Memory B cell (primary cell): ENCODE measurements at places on chromosomes 3 and 15.

DNA sequence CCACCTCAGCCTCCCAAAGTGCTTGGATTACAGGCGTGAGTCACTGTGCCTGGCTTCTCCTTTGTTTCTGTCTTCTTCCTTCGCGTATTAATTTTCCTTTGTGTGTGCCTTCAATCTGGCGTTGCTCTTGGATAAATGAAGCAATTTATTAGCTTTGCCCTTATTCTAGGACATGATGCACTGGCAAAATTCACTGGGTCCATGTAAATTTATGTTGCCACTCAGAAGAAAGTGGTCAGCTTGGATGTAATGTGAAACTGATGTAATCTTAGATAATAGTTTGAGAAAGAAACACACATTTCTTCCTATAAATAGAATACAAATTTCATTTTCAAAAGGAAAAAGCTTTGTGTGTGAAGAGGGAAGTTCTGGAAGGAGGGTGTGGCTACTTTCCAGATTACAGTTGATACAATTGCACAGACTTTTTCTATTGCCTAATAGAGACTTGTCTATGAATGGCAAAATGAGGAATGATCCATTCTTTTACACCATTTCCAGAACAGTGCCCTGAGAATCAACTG, 23.3 kb upstream of the ATP1B3 start:
- no peak for DNase-seq
- no peak overlapping the region for H3K4me3 ChIP-seq
- H3K27ac ChIP-seq, result no peak overlapping the region
- peaks cover 3% of the 10 kb centered on the region for H3K36me3 ChIP-seq

DNA sequence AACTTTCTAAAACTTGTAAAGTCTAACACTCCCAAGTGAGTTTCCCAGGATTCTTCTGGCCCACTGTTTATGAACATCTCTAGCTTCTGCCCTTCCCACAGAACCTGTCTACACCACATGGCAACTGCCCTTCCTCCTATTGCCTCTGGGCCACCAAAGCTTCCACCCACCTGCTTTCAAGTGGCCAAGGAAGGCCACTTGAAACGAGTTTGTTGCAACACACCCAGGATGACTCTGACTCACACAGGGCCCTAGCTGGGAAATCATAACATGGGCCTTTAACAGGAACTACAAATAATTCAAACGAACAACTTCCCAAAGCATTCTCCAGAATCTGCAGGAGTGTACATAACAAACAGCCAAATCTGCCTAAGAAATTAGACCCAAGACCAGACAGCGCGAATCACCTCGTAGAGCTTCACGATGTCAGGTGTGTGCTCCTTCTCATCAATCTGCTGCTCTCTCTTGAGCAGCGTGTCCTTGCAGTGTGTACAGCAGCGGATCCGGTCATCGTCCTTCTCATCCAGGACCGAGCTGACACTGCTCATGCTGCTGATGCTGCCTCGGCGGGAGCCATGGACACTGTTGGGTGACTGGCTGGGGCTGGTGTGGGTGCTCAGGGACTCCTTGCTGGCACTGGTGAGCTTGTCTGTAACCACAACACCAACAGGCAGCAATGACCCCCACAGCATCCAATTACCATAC, 16.8 kb downstream of the RBSN start:
- H3K4me1 ChIP-seq, result no peaks in the 10 kb centered on the region
- no peak for DNase-seq
- H3K4me3 ChIP-seq, result no peak overlapping the region
- H3K27ac ChIP-seq, result no peak overlapping the region
- H3K36me3 ChIP-seq, result peaks cover 48% of the 10 kb centered on the region

DNA sequence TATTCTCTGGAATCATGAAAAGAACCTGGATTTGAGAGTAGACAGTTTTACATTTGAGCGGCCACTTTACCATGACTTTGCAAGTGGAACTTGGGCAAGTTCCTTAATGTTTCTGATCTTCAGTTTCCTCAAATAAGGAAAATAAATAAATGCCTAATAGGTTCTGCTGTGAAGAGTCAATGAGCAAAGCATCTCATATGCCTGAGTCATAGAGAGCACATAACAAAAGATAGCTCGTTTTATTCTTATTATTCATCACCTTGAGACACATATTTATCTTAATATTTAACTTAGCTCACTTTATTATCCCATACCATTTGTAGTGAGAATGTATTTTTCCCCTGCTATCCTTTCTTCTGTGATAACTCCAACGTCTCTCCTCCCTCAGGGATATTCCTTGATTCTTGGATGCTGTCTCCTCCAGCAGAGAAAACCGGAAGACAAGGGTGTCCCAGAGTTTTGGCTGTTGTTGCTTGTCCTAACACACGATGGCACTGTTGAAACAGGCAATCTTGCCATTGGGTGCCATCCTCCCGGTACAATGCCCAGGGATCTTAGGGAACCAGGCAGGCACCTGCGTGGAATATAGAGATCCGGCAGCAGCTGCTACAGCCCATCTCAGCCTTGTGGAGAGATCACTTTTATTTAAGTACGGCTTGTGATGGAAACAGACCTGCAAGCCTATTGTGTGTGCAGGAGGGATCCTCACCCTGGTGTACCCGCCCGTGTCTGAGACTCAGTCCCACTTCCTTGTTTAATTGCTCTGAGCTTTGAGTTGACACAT, 33.3 kb upstream of the VPS33B start:
- no peaks in the 10 kb centered on the region for H3K36me3 ChIP-seq
- H3K4me1 ChIP-seq, result peaks cover 3% of the 10 kb centered on the region
- H3K27me3 ChIP-seq, result peaks cover 26% of the 10 kb centered on the region
- H3K4me3 ChIP-seq, result peak overlapping the region; percentile 4
- H3K27ac ChIP-seq, result no peak overlapping the region

- H3K27me3 ChIP-seq, result no peaks in the 10 kb centered on the region
- no peaks in the 10 kb centered on the region for H3K4me1 ChIP-seq
- H3K27ac ChIP-seq, result no peak overlapping the region
Observed at GRCh38 chr3:132622761-132623160, 25.7 kb downstream of the ACKR4 start.

DNA sequence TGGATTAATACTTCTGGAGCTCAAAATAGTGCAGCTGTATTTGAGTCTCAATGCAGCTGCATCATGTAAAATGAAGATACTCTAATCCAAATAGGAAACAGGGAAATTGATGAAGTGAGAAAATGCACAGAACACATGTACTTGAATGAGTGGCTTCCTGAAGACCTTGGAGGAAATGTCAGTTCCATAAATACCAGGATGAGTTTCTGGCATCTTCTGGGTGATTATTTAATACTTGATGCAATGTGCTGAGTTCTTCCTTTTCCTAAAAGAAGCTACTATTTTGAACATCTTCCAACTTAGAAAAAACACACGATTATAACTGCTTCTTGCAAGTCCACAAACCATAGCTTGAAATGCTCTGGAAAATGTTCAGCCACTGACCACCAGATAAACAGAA, 162.8 kb downstream of the SLC9A9 start:
- no peaks in the 10 kb centered on the region for H3K4me1 ChIP-seq
- H3K4me3 ChIP-seq, result no peak overlapping the region
- peaks cover 1% of the 10 kb centered on the region for H3K36me3 ChIP-seq
- H3K27me3 ChIP-seq, result no peaks in the 10 kb centered on the region

- no peak overlapping the region for H3K4me3 ChIP-seq
- H3K27me3 ChIP-seq, result no peaks in the 10 kb centered on the region
- no peak for DNase-seq
- no peaks in the 10 kb centered on the region for H3K36me3 ChIP-seq
- no peak overlapping the region for H3K27ac ChIP-seq
Observed at GRCh38 chr3:180529778-180530177, 72.2 kb upstream of the TTC14 start.

GRCh38 chr3:57803647-57804081, 47.6 kb downstream of the SLMAP start:
- no peaks in the 10 kb centered on the region for H3K27me3 ChIP-seq
- DNase-seq, result no peak
- H3K4me3 ChIP-seq, result peak overlapping the region; percentile 43
- H3K36me3 ChIP-seq, result peaks cover 2% of the 10 kb centered on the region

DNA sequence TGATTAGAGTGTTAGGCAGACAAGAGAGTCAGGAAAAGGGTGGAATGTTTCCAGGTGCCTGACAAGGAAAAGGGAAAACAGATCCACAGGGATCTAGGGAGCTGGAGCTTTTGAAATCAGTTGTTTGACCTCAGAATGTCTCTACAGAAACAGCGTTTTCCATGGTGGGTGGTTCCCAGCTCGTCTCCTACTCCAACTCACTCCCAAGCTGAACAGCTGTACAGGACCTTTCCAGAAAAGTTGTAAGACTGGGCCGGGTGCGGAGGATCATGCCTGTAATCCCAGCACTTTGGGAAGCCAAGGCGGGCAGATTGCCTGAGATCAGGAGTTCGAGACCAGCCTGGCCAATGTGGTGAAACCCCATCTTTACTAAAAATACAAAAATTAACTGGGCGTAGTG, 55.7 kb upstream of the RYK start:
- no peak for DNase-seq
- H3K4me1 ChIP-seq, result peaks cover 6% of the 10 kb centered on the region
- H3K27ac ChIP-seq, result no peak overlapping the region
- H3K4me3 ChIP-seq, result no peak overlapping the region
- H3K36me3 ChIP-seq, result no peaks in the 10 kb centered on the region
- peaks cover 8% of the 10 kb centered on the region for H3K27me3 ChIP-seq

DNA sequence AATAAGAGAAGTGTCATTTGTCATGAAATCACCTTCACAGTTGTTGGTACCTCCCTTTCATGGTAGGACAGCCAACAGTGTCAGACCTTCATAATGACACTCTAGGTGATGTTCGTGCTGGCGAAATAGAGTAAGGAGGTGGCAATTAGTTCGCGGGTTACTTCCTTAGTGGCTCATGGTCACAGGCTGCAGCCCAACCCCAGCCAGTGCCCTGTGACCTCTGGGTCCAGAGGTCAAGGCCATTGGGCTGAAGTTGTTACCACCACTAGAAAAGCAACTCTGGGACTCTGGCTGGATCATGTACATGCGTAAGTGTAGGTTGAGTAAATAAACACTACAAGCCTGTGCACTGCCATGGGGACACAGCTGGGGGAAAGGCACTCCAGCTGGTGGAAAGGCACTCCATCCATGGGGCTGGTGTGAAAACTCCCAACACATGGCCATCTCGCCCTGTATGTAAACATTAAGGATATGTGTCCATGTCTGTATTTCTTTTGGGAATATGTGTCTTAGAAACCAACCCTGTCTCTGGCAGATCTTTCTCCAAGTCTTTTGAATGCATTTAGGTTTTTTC, 106.7 kb downstream of the RYK start:
- H3K4me3 ChIP-seq, result no peak overlapping the region
- H3K27me3 ChIP-seq, result no peaks in the 10 kb centered on the region
- DNase-seq, result no peak
- H3K27ac ChIP-seq, result no peak overlapping the region

DNA sequence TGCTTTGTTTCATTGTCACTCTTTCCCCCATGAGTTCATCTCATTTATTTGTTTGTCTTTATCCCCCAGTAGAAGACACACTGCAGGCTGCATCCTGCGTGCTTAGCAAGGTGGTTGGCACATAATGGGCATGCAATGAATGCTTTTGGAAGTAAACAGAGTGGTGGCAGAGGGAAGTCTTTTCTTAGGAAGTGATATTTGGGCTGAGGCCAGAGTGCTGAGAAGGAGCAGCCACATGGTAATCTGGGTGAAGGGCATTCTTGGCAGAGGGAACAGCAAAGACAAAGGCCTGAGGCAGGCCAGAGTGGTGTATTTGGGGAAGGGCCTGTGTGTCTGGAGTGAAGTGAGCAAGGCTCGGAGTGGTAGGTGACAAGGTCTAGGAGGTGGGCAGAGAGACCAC, 17.7 kb upstream of the ADAMTS7 start:
- peaks cover 7% of the 10 kb centered on the region for H3K4me1 ChIP-seq
- H3K4me3 ChIP-seq, result no peak overlapping the region
- H3K36me3 ChIP-seq, result no peaks in the 10 kb centered on the region
- peaks cover 3% of the 10 kb centered on the region for H3K27me3 ChIP-seq
- DNase-seq, result no peak

- H3K36me3 ChIP-seq, result no peaks in the 10 kb centered on the region
- H3K4me1 ChIP-seq, result peaks cover 12% of the 10 kb centered on the region
- no peaks in the 10 kb centered on the region for H3K27me3 ChIP-seq
- peak overlapping the region; percentile 83 for H3K4me3 ChIP-seq
- DNase-seq, result no peak
Observed at GRCh38 chr3:196971094-196971698, 2.6 kb upstream of the PIGZ start.

GRCh38 chr15:82272154-82272553, 9.5 kb downstream of the SAXO2 start:
- no peak overlapping the region for H3K4me3 ChIP-seq
- no peak for DNase-seq
- H3K4me1 ChIP-seq, result peaks cover under 1% of the 10 kb centered on the region
- peaks cover 8% of the 10 kb centered on the region for H3K36me3 ChIP-seq

DNA sequence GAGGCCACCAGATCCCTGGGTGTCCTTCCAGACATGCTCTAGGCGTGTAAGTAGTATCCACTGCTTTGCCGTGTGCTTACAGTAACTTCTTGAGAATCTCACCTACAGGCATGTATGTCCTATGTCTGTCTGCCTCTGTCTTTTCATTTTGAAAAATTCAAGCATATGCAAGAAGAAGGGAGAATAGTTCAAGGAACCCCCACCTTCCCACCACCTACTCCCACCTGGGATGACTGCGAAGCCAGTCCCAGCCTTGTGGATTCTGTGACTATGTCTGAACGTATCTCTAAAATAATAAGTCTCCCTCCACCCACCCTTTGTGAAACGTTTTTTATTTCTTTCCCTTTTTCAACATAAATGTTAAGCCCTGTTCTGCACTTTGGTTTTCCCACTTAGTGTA, 15.0 kb downstream of the CHST13 start:
- no peaks in the 10 kb centered on the region for H3K36me3 ChIP-seq
- H3K27me3 ChIP-seq, result peaks cover 21% of the 10 kb centered on the region
- H3K27ac ChIP-seq, result no peak overlapping the region
- H3K4me3 ChIP-seq, result no peak overlapping the region
- H3K4me1 ChIP-seq, result peaks cover 5% of the 10 kb centered on the region

DNA sequence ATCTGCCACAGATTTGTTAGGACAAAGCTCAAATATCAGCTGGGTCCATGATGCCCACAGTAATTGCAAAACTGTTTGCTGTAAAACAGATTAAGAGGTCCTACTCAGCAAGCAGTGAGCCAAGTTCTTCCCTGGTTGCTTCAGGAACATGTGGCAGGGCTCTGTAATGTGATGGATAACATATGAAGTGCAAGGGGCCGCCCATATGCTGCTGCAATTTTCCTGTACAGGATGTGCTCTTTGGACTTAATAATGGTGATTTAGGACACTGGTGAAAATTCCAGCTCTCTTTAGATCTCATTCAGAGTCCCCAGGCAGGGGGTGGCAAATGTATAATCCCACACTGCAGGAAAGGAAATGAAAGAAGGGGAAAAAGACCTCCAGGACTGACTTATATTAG, 289.4 kb downstream of the LSAMP start:
- no peaks in the 10 kb centered on the region for H3K4me1 ChIP-seq
- no peak overlapping the region for H3K4me3 ChIP-seq
- H3K27me3 ChIP-seq, result no peaks in the 10 kb centered on the region
- H3K27ac ChIP-seq, result no peak overlapping the region
- DNase-seq, result no peak
- H3K36me3 ChIP-seq, result no peaks in the 10 kb centered on the region

GRCh38 chr3:116474801-116475200, 29.5 kb upstream of the LSAMP start:
- no peak for DNase-seq
- H3K4me1 ChIP-seq, result no peaks in the 10 kb centered on the region
- no peaks in the 10 kb centered on the region for H3K36me3 ChIP-seq
- H3K27ac ChIP-seq, result no peak overlapping the region

- H3K27me3 ChIP-seq, result no peaks in the 10 kb centered on the region
- H3K4me1 ChIP-seq, result no peaks in the 10 kb centered on the region
- H3K27ac ChIP-seq, result no peak overlapping the region
- H3K36me3 ChIP-seq, result no peaks in the 10 kb centered on the region
- no peak overlapping the region for H3K4me3 ChIP-seq
Observed at GRCh38 chr3:80094589-80094988, 326.8 kb upstream of the ROBO1 start.

GRCh38 chr3:122322095-122323075, 2.7 kb upstream of the CSTA start:
- H3K4me1 ChIP-seq, result no peaks in the 10 kb centered on the region
- H3K27me3 ChIP-seq, result no peaks in the 10 kb centered on the region
- no peak for DNase-seq
- H3K27ac ChIP-seq, result no peak overlapping the region
- no peak overlapping the region for H3K4me3 ChIP-seq
- H3K36me3 ChIP-seq, result peaks cover 4% of the 10 kb centered on the region
